T-cell (primary cell): ENCODE measurements at places on chromosomes 16 and 17. TPM values are rescaled to one million over a fixed set of nuclear protein-coding genes. Genes with fewer than 3 reads are reported as not detected.

DNA sequence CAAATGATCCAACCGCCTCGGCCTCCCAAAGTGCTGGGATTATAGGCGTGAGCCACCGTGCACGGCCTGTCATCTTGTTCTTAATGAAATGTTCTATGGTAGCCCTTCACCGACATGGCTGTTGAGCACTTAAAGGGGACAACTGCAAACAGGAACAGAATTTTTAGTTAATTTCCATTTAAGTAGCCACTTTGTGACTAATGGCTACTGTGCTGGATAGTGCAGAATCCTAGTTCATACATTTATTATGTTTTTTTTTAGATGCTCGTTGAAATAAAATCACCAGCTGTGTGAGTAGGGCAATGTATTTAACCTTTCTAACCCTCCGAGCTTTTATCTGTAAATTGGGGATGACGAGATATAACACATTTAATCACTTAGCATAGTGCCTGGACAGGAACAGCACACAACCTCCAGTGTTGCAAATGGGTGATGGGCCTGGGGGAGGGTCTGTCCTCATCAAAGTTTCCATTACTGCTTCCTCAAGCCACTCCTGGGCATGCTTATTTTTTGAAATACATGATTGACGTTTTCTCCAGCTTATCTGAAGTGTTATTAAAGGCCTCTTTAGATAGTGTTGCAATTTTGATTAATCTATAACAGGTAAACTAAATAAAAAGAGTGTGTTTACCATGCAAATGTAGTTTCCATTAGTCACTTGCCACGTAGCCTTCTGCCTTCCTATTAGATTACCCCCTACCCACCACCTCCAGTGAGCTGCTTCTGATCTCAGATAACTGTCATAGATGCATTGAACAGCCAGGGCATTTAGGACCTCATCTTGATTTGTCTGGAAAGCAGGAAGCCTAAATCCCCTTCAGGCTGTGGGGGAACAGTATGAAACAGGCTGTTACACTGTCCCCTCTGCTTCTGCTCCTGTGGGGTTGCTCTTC, 42.5 kb upstream of the TANC2 start:
- no peak for DNase-seq

DNA sequence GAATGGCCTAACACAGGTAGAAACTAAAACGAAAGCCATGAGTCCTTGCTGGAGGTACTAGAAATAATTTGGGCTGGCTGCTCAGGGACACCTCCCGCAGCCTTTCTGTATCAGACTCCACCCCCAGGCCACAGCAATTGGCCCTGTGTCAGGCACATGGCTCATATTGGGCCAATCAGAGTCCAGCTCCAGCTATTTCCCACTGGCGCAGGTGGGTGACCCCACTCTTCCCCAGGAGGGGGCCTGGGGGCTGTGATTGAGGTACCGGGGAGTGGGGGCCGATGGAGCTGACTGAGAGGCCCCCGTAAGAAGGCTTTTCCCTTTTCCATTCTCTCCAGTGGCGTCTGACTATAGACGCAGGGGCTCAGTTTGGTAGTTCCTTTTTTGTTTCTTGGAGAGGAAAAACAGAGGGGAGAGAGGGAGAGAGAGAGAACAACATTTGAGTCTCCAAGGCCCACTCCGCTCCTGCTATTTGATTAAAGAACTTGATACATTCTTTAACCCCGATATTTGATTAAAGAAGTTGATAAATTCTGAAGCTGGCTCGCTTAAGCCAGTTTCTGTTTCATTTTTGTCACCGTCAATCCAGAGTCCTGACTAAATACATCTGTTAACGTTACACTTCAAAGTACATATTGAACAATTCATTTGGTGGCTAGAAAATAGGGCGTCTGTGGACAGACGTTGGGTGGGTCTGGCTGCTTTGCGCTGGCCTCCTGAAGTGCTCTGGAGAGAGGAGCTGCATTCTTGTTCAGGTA, 26.3 kb downstream of the FOXL1 start:
- peak; percentile 59 for DNase-seq

- DNase-seq, result no peak
Measured at GRCh38 chr17:82931699-82932517, 92.1 kb upstream of the ZNF750 start.

The TMED6 gene
- 2.6 TPM for total RNA-seq

GRCh38 chr17:2331303-2331702, 5.0 kb downstream of the TSR1 start:
- DNase-seq, result no peak

GRCh38 chr16:72609933-72610332, 438.0 kb upstream of the PMFBP1 start:
- DNase-seq, result no peak

GRCh38 chr17:61410141-61411010, 10.7 kb downstream of the TBX2 start:
- peak; percentile 64 for DNase-seq

DNA sequence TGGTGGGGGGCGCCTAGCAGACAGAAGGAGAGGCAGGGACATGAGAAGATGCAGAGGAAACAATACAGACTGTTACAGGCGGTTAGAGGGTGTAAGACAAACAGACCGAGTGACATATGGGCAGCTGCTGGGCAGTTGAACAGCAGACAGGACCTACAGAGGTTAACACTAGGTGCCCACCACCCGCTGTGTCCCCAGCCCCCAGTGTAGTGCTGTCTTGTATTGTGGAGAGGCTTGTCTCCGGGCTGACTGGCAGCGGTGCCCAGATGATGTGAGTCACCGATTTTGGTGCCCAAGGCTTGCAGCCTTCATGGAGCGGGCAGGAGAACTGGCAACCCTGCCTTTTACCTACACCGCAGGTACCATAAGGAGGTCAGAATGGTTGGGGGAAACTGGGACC, 2.4 kb upstream of the CXCL16 start:
- DNase-seq, result no peak

DNA sequence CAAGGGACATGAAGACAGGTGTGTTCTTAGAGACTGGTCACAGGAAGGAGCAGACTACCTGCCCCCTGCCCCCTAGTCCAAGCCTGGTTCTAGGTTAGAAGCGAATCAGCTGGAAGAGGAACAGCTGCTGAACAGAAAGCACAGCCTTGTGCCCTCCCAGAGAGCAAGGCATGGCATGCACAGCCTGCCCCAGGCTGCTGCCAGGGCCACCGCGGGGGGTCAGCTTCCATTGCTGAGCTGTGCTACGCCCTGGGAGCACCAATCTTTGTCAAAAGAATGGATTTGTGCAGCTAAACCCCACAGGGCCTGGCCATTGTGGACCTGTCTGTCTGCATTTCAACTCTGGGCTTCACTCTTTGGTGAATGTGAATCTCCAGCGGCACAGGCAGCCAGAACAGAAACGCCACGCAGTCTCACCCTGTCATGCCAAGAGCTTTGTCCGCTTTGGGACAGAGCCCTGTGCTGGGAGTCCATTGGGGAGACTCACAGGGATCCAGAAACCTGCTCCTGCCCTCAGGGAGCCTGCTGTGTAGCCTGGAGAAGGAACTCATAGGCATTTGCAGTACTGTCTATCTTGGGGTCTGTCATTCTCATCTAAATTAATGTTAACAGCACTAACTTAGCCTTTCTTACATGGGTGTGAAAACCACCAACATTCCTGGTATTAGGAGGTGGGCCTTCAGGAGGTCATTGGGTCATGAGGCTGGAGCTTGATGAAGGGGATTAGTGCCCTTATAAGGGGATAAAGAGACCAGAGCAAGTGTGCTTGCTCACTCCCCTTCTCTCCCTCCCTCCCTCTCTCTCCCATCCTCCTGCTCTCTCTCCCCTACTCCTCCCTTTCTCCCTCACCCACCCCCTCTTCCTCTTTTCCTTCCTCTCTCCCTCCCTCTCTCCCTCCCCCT, 25.6 kb upstream of the CDRT4 start:
- DNase-seq, result no peak

DNA sequence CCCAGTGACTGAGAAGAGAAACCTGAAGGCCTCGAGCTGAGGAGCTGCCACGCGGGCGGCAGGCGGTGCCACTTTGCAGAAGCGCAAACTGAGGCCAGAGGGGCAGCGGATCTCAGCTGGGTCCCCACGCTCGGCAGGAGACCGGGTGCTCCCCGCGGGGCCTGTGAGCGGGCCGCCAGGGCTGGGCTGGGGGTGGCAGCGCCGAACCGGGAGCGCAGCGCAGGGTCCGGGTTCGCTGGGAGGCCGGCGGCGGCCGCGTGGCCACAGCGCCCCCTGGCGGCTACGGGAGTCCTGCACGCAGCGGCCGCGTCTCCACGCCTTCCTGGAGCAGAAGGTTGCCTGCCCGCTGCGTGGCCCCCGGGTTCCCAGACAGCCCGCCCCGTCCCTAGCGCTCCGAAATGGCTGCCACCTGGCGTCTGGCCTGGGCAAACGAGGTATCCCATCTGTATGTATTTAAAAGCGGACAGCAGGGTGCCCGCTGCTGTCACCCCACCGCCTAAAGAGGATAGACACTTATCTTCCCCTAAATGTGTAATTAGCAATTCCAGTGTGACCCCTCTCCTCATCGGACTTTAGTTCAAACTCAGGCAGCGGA, 96.1 kb upstream of the CDH5 start:
- peak; percentile 36 for DNase-seq

GRCh38 chr16:8594149-8594666, 3.9 kb upstream of the TMEM114 start:
- DNase-seq, result no peak

- DNase-seq, result no peak
Measured at GRCh38 chr16:31214708-31215286, 878 bp downstream of the TRIM72 start.

- no peak for DNase-seq
Measured at GRCh38 chr16:11370084-11370931, 25.0 kb downstream of the RMI2 start.

DNA sequence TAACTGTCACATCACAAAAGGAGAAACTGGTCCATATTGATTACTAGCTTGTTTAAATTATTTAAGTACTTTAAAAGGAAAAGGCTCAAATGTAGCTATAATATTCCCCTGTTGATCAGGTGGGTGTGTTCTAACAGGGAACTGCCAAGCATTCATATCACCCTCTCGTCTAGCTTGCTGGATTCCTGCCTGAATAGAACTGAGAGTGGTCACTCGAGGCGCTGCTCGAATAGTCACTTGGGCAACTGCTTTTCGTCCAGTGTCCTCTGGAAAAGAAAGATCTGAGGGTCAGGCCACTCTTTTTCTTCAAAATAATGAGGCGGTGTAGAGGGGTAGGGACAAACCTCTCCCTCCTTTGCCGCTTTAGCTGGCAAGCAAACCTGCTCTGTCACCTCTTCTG, 36.4 kb upstream of the USP22 start:
- DNase-seq, result no peak

DNA sequence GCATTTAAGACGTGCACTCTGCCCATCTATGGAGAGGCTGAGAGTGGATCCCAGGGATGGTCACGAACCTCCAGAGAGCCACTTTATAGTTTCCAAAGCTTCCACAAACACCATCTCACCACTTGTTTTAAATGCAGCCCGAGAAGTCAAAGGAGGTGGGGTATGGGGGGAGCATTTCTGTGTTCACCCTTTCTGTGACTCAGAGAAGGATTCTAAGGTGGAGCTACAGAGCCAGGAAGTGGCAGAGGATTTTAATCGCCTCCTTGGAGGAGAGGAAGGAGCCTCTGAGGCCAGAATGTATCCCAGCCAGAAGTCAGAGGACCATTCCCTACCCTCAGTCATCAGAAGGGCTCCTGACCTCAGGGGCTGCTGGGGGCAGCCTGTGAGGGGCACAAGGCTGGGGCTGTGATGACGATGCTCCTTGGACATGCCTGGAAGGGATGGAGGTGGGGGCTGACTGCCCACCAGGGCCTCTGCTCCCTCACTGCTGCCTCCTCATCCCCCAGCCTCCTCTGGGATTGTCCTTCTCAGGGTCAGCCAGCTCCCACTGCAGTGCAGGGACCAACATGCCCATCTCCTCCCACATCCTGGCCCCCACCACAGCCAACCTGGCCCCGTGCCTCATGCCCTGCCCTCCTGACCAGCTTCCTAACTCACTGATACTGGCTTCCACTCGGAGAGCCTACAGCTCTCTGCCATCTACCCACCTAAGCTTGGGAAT, 2.8 kb downstream of the XYLT2 start:
- no peak for DNase-seq

GRCh38 chr16:87956365-87957231, 5.4 kb downstream of the BANP start:
- DNase-seq, result peak; percentile 59

The PRR35 gene
- not detected for total RNA-seq

- no peak for DNase-seq
Measured at GRCh38 chr17:81941484-81942166, 4.5 kb upstream of the PYCR1 start.

The MAPK8IP3 gene
- total RNA-seq, result 216 TPM

DNA sequence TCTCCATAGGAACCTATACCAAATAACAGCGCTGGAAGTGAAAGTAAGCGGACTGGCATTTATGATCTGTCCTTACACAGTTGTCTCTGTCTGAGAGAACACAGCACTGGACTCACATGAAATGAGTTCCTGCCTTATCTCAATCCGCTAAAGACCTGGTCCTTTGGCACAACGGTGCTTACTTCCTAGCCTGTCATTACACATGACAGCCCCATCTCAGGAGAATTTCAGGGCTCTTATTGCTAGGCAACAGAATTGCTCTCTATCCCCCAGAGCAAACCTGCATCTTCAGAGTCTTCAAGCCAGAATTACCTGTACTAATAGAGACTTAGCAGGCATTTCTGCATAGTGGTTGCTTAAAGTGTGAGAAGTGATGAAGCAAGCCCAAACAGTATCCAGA, 4.3 kb downstream of the KCNJ2 start:
- no peak for DNase-seq

- DNase-seq, result no peak
Measured at GRCh38 chr16:30773826-30774225, 11.7 kb downstream of the RNF40 start.

The NTN3 gene
- not detected for total RNA-seq

DNA sequence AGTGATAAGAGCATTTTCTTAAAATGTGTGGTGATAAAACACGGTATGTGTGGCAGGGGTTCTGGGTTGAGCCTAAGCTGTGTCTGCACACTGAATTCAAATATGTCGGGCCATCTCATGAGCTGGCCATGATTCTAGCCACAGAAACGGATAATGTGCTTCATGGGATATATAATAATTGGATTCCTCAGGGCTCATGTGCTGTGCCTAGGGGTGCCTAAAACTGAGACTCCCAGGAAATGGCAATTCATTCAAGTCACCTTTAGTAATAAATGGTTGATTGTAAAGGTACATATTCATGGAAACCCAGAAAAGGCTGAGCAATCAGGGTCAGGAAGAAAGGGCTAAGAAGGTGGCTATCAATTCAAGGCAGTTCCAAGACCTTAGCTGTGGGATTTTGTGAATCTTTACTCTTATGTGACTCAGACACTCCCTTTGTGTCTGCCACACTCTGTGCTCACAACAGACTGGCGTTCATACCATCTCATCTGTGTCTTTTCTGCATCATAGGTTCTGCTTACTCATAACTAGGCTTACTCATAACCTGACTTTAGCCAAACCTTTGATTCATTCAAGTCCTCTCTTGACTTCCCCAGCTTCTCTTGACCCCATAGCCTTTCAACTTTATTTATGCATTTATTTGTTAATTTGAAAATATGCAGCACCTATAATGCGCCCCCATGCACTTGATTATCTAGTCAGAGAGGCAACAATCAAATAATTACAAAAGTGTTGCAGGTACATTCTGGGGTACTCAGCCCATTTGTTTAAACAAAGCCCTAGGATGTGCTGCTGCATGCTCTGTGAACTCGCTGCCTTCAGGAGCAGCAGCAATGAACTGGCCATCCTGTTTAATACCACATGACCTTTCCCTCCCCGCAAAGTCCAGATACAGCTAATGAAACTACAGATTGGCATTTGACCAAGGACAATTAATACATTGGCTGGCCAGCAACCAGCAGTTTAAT, 28.4 kb upstream of the MED13 start:
- DNase-seq, result no peak
